ENCODE measurements at places on chromosomes 5 and 9.

DNA sequence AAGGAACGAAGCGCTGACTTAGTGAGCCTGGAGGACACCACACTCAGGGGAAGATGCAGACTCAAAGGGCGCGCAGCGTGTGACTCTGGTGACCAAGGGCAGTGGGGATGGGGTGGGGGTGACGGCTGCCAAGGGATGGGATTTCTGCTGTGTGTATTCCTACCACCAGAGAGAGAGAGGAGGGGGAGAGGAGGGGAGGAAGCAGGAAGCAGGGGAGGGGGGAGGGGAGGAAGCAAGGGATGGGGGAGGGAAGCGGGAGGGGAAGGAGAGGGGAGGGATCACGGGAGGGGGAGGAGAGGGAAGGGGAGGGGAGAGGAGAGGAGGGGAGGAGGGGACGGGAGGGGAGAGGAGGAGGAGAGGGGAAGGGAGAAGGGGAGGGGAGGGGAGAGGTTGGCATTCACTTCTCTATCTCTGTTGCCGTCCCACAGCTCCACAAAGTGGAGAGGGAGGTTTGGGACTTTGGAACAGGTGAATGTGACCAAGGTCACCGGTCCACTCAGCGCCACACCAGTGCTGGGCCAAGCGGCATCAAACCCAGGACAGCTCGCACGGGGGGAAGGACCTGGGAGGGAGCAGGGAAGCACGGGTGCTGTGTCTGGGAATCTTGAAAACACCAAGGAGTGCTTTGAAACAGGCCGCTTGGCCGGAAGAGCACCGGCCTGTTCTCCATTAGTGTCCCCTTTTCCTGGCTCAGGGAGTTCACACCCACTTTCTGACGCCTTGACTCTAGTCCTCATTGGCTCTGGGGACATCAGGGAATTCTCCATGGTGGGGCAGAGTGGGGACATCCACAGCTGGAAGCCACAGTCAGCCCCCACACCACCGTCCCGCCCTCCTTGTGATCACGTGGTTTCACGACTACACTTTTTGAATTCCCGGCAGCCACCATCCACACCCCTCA lies 77.4 kb downstream of the VAV2 start:
- no peak for DNase-seq

DNA sequence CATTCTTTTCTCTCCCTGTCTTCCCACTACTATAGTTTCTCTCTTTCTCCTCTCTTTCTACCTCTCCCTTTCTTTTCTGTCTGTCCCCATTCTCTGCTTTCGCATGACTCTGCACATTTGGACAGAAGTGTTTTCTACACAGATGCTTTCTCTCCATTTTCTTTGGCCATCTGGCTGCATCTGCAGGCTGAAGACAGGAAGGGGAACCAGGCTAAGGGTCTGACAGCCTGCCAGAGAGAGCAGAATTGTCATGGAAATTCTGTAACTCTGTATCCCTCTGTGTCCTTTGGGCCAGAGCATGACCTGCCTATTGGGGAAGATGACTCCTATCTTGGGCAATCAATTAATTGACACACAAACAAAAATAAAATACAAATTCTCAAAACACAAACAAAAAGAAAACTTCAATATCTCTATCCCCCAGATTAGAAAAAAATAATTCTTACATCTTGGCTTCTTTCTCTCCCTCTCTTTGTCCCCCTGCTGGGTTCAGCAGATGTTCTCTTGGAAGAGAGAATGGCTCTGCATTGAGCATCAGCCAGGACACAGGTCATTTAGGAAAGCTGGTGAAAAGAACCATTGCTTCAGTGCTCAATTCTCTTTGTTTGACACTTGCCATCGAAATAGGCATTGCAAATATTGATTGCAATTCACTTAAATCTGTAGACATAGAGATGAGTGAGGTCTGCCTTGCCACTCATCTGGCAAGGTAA lies 415.9 kb upstream of the KLF4 start:
- DNase-seq: no peak

GRCh38 chr5:72921886-72922285 lies 34.0 kb upstream of the FCHO2 start:
- DNase-seq: no peak

GRCh38 chr9:71924576-71924975 lies 13.1 kb downstream of the C9orf85 start:
- no peak for DNase-seq

- no peak for DNase-seq
These were observed 139.1 kb upstream of the ADRA1B start for GRCh38 chr5:159777049-159777660.

GRCh38 chr9:132949709-132950108 lies 5.3 kb upstream of the TSC1 start:
- DNase-seq: no peak

- no peak for DNase-seq
These were observed 17.1 kb downstream of the F2R start for GRCh38 chr5:76733049-76733417.

DNA sequence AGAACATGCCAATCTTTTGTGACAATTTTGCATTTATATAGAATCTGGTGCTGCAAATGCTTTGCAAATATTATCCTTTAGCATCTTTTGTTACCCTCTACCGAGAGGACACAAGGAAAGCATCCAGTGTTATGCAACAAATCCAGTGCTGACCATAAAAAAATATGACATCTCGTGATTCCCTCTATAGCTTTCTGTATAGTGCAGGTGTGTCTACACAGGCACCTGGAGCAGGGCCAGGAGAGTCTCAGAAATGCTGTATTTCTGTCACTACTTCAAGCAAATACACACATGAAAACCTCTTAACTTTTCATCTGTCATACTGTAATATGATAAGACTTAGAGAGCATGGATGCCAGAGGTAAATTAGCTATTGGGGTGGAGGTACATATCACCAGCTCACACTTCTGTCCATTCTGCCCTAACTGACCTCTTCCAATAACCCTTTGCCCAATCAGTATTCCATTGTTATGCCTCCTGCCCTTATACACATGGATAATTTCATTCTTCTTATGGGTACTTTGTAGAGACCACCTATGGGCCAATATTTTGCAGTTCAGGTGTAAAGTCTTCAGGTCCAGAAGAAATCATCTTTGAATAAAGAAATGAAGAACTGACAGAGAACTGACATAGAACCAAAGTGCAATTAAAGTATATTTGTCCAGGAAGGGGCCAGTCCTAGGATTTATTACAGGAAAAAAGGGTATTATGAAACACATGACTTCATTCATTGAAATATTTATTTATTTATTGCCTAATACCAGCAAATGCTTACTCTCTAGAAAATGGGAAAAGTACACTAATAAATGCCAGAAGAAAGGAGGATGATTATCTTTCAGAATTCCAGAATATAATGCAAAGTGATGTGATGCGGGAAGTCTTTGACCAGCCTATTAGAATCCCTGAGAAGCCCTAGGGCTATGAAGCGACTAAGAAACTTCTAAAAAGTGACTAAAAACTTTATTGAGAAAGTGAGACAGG lies 106.5 kb downstream of the EPB41L4A start:
- no peak for DNase-seq

DNA sequence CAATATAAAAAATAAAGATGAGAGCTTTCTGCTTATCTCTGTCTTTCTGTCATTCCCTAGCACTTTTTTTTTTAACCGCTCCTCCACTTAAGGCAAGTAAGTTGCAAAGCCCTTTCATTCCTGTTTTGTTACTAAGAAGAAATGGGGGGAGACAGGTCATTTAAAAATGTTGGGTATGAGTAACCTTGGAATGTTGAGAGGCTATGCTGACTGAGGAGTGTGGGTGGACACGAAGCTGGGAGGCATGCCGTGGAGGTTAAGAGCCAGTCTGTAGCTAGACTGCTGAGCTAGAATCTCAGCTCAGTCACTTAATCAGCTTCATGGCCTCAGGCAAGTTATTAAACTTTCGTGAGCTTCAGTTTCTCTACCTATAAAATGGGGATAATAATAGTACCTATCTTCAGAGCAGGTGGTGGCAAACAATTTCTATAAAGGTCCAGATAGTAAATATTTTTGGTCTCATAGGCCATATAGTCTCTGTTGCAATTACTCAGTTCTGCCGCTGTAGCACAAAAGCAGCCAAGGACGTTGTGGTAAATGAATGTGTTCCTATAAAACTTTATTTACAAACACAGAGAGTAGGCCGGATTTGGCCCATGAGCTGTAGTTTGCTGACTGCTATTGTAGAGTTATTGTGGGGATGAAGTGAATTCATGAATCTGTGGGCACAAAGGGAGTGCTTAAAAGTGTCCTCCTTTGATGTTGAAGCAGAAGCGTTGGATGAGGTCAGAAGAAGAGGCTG lies 220.0 kb downstream of the GABBR2 start:
- DNase-seq: no peak

DNA sequence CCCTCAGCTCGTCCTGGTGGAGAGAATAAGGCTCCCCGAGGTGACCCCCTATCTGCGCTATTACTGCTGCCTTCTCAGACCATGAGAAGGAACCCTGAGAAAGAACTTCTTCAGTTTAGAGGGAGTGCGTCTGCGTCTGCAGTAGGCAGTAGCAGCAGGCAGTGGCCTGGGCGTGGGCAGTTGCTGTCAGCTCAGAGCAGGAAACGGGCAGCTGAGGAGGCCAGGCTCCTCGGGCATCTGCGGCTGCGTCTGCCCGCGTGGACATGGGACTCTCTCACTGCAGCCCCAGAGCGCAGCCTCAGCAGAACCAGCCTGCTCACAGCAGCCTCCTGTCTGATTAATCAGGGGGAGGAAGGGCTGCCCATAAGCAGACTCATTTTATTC lies 49.8 kb upstream of the FCN1 start:
- DNase-seq: no peak

GRCh38 chr5:141517880-141518617 lies 29.2 kb downstream of the PCDHGC5 start:
- DNase-seq: no peak

DNA sequence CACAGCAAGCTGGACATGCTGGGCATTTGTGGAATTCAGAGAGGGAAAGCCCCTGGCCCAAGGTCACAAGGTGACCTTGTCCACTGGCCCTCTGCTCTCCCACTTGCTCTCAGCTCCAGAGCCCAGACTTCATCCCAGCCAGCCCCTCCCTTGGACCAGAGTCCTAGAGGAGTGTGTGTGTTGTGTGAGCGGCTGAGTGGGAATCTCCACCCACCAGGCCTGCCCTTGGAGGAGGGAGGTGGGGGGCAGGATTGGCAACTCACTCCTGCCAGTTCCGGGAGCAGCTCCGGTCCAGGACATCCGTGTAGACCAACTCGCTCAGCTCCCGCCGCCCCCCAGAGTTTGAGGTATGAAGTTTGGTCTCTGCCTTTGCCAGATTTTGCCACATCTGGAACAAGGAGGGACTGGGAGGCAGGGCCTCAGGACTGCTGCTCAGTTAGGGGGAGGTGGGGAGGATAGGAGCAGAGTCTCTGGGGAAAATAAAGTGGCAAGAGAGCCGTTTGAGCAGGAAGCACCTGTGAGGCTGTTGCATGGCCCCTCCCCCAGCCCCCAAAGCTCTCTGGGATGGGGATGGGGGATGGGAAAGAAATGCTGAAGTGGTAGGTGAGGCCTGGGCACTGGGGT lies 1.4 kb downstream of the MZB1 start:
- peak; percentile 78 for DNase-seq

DNA sequence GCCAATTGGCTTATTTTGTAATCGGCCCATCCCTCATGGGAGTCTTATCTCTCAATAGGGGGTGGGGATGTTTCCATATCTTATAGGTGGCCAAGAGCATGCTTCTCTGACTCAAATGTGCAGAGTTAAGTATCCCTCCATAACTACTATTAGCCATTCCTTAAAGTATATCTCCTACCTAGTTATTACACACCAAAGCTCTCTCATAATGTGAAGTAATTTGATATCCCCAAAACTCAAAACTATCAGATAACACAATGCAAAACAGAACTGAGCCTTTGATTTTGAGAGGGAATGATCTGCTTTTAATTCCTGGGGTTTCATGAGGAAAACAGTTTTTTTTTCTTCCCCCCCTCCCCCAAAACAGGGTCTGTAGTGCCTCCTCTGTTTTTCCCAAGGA lies 28.4 kb downstream of the UNC13B start:
- DNase-seq: no peak

- DNase-seq: no peak
These were observed 12.6 kb upstream of the TMEM38B start for GRCh38 chr9:105681724-105682123.

- DNase-seq: no peak
These were observed 26.3 kb upstream of the GALNT10 start for GRCh38 chr5:154164249-154164581.

DNA sequence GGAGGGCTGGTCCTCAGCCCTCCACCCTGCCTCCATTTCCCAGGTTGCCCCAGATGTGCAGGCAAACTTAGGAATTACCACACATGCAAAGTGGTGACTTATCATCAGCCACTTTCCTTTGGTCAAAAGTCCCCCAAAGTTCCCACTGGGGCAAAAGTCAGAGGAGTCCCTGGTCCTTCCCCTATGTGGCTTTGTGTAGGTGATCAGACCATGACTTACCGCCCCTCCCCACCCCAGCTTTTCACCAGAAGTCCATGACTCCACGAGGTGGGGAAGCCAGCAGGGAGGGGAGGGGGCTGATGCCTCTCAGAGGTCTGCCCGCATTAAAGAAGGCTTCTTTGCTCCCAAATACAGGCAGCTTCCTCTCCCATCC lies 5.8 kb downstream of the TRAF1 start:
- DNase-seq: no peak

Data from NCI-H1436 treated with DMSO at 0.1 percent for 48 hours (cell line).